ENCODE measurements at places on chromosomes 5 and 9. TPM values are rescaled to one million over a fixed set of nuclear protein-coding genes. Genes with fewer than 3 reads are reported as not detected.
A peak's percentile ranks its signal among the peaks of the same experiment; 100 is the strongest.

DNA sequence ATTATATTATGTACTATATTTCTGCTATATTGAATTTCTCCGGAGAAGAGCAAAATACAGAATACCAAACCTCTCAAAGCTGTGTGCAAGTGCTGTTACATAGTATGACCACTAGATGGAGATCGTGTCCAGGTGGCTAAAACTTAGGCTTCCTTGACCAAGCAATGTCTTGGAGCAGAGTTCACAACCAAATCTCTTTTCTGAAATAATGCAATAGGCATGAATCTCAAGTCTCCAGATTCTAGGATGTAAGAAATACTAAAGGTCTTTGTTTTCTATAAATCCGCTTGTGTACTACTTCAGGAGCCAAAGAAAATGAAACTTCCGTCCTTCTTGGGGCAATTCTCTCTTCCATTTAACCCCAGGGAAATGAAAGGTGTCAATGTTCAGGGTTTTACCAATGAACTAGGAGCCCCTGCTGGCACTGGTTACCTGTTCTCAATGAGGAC is 181.5 kb upstream of the RAI14 start:
- H3K27me3 ChIP-seq = peaks cover 24% of the 10 kb centered on the region
- H3K27ac ChIP-seq = no peak overlapping the region
- no peaks in the 10 kb centered on the region for H3K4me1 ChIP-seq
- peak; percentile 27 for DNase-seq
- no peak overlapping the region for H3K4me3 ChIP-seq

DNA sequence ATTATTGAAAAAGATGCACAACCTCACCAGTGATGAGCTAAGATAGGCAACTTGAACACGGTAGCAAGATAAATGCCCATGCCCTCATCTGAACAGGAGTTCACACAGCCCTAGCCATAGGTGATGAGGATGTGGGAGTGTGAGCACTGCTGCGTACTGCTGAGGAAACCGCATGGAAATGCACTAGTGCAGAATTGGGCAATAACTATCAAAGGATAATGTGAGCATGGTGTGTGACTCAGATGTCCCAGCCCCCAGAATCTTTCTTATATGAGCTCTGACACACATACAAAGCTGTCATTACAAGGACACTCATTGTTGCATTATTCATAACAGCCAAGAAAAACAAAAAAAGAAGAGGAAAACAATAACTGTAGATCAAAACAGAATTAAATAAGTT is 521.2 kb downstream of the IRX1 start:
- H3K4me1 ChIP-seq = no peaks in the 10 kb centered on the region
- DNase-seq = no peak
- no peak overlapping the region for H3K27ac ChIP-seq
- no peaks in the 10 kb centered on the region for H3K36me3 ChIP-seq

DNA sequence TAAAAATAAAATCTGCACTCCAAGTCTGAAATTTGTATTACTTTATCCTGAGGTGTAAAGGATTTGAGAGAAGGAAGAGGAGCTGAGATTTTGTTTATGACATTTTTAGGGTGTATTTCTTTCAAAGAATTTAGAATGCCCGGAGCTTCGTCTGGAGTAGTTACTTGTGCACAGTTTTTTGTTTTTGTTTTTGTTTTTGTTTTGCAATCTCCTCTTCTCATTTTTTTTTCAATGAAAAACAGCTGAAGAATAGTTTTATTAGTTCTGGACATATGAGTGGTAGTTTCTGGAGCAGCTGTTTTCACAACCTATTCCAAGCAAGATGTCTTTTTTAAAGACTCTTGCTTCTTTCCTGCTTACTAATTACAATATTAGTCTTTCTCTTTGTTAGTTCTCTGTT is 408.2 kb upstream of the PTGER4 start:
- no peak for DNase-seq
- no peaks in the 10 kb centered on the region for H3K36me3 ChIP-seq
- peak overlapping the region; percentile 25 for H3K27ac ChIP-seq
- H3K27me3 ChIP-seq = no peaks in the 10 kb centered on the region

The TESK1 gene
- 45.5 TPM for total RNA-seq

GRCh38 chr5:131022811-131023497 is 142.1 kb downstream of the HINT1 start:
- no peak overlapping the region for H3K4me3 ChIP-seq
- no peaks in the 10 kb centered on the region for H3K36me3 ChIP-seq
- DNase-seq = no peak
- no peaks in the 10 kb centered on the region for H3K4me1 ChIP-seq

The NR5A1 gene
- total RNA-seq = 0.07 TPM
